ENCODE measurements at places on chromosomes 6 and 20. TPM values are rescaled to one million over a fixed set of nuclear protein-coding genes. Genes with fewer than 3 reads are reported as not detected.

DNA sequence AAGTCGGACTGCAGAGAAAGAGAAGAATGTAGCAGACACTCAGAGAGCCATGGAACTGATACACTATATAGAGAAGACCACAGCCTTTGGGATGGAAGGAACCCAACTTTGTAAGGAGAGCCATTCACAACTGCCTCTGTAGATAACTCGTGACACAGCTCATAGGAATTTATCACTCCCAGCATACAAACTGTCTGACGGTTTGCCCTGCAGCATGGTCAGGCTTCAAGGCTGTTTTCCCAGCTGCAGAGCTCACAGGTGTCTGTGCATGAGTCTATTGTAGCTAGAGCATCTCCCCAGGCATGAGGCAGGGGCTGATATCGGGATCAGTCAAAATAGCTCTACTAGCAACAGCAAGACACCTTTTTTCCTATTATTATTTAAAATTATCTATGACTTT, 130.5 kb upstream of the DTNBP1 start:
- DNase-seq, result no peak

TSBP1 gene
- not detected for polyA plus RNA-seq

- no peak for DNase-seq
Measured at GRCh38 chr20:62364911-62365736, 2.0 kb downstream of the LAMA5 start.

- DNase-seq, result no peak
Measured at GRCh38 chr6:128493877-128494276, 26.5 kb downstream of the PTPRK start.

DNA sequence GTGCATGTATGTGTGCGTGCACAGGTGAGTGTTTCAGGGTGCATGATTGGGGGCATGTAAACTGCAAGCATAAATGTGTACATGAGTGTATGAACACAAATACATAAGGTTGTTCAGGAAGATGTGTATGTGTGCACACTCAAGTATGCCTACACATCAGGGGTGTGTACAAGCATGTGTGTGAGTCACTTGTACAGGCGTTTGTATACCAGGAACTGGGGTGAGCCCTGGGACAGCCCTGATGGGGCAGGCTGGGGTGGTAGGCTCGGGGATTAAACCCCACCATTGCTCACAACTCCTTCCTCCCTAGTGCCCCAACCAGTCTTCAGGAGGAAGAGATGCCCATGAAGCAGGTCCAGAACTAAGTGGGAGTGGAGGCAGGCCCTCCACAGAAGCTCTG, 4.3 kb downstream of the CRIP3 start:
- no peak for DNase-seq

DNA sequence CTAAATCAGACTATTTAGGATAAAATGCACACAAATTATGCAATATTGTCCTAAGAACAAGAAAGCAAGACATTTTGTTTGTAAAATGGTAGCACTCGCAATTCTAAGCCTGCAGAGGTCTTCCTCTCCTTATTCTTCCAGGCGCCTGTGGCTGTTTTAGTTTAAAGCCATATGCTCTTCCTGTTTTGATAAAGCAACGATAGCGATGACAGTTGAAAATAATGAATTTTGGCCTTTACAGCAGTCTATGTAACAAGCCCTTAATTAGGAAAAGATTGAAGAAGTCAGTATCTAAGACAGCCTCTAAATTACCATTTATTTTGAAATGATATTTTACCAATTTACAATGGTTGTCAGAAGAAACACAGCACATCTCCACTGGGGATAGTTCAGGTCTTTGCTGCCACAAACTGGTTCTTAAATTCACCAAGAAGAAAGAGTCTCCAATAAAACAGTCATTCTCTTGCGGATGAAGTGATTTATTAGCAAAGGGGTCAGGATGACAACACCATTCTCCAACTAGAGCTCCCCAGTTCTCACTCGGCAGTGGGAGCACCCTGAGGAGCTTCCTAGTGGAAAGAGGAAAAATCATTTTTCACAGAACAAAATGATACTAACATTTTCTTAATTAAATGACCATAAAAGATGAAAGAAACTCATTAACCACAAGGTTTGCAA, 21.4 kb downstream of the UBE3D start:
- DNase-seq, result no peak

- DNase-seq, result no peak
Measured at GRCh38 chr20:50027611-50028105, 44.9 kb downstream of the SNAI1 start.

RAB44 gene
- polyA plus RNA-seq, result not detected

DNA sequence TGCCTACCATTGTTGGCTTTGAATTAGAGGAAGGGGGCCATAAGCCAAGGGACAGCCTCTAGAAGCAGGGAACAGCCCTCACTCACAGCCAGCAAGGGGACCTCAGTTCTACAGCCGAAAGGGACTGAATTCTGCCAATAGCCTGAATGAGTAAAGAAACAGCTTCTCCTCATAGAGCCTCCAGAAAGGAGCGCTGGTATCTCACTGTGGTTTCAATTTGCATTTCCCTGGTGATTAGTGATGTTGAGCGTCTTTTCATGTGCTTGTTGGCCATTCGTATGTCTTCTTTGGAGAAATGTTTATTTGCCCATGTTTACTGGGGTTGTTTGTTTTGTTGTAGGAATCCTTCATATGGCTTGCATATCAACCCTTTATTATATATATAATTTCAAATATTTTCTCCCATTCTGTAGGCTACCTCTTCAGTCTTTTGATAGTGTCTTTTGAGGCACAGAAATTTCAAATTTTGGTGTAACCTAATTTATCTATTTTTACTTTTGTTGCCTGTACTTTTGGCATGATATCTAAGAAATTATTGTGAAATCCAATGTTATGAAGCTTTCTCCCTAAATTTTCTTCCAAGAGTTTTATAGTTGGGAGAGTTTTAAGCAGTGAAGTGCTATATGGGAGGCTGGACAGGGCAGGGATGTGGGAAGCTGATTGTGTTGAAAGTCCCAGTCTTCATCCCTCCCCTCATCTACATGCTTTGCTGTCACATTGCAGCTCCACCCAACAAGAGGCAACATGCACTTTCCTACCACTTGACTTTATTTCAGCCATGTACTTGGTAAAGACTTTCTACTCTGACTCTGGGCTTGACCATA, 82.3 kb upstream of the SHLD1 start:
- DNase-seq, result no peak

DNA sequence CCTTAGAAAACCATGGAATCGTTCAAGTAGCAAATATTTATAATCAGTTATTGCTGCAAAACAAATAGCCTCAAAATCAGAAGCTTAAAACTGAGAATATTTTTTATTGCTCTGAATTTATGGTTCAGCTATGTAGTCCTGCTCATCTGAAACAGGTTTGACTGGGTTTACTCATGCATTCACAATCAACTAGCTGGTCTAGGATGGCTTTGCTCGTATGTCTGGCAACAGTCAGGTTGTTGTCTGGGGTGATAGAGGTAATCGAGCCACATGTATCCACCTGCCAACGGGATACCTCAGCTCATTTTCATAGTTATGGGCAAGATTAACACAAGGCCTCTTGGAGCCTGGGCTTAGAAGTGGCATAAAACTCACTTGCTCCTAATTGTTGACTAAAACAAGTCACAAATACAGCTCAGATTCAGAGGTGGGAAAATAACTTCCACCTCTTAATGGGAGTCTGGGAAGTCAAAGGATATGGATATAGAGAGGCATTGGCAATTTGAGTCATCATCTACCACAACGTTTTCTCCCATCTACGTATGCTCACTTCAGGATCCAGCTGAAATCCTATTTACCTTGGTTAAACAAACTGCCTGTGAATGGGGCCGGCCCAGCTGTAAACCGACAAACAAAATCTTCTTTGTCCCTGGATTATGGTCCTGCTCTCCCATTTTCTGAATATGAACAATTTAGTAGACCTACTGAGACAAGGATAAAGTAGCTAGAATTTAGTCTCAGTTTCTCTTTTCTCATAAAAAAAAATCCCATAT, 54.5 kb upstream of the TENT5A start:
- no peak for DNase-seq

DNA sequence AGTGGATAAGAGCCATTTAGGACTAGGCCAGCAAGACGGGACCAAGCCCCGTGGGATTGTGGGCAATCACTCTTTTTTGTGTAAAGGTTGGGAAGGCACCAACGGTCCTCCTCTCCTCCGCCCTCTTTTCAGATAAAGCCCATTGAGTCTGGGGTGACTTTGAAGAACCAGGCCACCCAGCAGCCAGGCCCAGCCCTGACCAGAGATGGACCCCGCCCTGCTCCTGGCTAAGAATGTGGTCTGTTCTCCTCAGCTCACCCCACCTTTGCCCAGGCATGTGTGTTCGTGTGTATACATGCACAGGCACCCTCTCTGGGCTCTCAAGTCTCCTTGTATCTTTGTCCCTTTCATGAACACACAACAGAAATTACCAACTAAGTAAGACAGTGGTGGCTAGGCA, 9.1 kb downstream of the SDC4 start:
- no peak for DNase-seq

DNA sequence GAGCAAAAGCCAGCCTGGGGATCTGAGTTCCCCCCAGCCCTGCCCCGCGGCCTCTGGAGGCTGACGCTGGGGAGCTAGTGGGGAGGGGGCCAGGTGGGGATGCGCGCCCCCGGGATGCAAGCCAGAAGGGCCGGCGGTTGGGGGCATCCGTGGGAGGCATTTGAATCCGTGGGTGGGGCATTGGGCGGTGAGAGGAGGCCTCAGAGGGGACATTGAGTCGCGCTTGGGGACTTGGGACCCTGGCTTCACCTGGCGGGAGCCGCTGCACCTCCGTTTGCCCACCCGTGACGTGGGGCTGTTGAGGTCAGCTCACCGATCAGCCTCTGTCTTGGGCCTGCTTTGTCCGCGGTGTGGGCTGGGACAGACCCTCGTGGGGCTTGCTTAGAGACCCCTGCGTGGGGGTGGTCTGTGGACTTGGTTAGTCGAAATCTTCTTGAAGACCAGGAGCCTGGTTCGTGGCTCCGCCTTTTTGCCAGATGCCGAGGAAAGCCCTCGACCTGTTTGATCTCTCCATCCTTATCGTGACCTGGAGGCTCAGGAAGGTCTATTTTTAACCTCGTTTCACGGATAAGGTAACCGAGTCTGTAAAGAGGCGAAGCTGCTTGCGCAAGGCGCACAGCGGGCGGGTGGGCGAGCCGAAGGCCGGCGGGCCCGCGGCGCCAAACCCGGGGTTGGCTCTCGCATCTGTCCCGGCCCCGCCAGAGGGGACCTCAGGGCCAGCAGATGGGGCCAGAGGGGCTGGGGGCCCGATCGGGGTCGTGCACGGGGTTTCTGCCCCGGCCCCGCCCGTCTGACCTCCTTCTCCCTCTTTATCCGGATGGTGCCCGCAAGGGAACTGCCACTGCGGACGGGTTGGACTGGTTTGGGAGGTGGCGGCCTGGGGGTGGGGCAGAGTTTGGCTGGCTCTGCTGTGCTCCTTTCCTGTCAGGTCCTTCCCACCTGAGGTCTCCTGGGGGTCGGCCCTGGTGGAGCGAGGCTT, 8.3 kb downstream of the FAM110A start:
- no peak for DNase-seq

DNA sequence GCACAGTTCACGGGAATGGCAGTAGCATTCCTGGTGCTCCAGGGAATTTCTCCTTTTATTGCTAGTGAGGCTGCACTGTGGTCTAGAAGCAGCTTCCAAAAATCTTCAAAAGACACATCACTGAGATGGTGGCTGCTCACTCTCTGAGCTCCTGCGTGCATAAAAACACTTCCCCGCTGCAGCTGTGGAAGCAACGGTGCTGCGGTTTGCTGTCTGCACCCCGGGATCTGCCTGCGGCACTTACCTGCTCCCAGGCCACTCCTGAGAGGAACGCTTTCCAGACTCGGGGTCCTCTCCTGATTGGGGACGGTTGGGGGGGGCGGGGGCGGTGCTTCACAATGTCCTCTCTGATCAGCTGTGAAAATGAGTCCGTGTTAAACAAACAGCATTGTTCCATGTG, 77.9 kb downstream of the TMEM242 start:
- no peak for DNase-seq

LRRC73 gene
- polyA plus RNA-seq, result not detected

RPS10 gene
- 2,306 TPM for polyA plus RNA-seq
